ENCODE measurements at places on chromosomes 7 and 10.
A peak's percentile ranks its signal among the peaks of the same experiment; 100 is the strongest.

DNA sequence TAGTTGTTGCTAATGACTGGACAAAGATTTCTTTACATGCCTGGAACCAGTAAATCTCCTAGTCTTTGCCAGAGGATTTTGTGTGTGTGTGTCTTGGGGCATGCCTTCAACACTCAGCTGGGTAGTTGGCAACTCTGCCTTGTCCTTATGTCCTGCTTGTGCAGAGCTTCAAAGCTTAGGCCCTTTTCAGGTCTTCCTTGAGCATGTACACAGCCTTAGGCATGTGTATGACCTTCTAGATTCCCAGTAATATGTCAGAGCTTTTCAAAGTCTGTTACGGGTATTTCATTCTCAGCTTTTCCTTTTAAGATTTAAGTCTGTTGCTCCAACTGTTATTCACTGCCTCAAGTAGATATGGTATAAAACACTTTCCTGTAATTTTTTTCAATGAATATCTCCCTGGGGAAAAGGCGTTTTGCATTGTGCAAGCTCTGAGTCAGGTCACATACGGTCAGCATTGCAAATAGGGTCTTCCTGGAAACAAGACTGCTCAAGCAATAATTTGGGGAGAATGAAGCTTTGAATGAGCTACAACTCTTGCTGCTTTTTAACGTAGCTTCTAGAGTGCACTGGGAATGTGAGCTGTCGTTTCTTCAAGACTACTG is 25.5 kb downstream of the SHOC2 start:
- peak; percentile 65 for DNase-seq

- DNase-seq = no peak
Observed at GRCh38 chr7:31119249-31119648, 67.1 kb downstream of the ADCYAP1R1 start.

DNA sequence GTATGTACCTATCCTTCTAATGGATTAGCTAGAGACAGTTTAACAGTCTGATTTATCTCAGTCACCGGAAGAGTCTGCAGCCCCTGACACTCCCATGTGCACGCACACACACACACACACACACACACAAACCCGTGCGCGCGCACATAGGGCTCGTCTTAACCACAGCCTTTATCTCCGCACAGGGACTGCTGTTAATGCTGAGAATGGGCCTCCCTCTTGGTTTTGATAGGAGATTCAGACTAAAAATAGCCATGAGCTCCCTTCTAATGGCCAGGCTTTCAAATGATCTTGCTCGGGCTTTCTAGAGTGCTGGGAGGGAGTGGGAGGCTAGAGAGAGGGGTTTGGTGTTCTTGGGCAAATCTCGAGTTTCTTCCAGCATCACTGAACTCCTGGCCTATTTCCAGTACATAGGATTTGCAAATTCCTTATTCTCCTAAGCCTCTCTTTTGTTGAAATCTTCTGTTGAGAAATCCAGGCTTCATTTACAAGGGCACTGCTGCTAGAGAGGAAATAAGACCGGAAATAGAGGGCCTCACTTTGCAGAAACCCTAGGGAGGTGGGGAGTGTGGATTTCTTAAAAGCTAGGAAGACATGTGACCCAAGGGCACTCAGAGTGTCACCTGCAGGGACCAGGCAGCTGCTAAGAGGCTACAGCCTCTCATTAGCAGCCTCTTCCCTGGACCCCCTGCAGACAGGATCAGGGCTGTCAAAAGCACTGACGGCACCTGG is 2.4 kb downstream of the TMEM72 start:
- DNase-seq = no peak

- no peak for DNase-seq
Observed at GRCh38 chr7:2393706-2394105, 9.7 kb upstream of the CHST12 start.

DNA sequence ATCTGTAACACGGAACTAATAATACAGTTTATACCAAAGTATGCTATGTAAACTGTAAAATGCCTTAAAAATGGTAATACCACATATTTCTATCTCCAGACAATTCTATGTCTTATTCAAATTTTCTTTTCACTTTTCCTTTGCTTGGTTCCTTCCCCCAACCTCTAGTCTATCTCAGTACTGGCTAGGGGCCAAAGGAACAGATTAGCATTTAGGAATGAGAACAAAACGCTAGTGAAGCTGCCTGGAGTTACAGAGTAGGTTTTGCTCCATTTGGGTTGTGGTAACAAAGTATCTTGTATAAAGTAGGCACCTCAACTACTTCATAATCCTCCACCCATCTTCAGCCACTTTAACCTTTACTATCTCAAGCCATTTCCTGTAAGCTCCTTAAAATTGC is 94.1 kb downstream of the HBP1 start:
- DNase-seq = peak; percentile 6

DNA sequence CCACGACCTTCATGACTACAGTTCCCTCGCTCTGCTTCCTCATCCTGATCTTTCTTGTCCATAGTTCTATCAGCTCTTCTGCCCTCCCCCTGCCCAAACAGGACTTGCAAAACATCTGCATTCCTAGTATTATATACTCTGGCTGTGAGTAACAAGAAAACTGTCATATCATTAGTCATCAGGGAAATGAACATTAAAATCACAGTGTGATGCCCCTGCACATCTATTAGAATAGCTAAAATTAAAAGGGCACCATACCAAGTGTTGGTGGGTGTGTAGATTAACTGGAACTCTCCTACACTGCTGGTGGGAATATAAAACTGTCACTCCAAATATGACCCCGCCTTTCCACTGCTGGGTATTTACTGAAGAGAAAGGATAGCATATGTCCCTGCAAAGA is 141.8 kb downstream of the C7orf25 start:
- peak; percentile 70 for DNase-seq

DNA sequence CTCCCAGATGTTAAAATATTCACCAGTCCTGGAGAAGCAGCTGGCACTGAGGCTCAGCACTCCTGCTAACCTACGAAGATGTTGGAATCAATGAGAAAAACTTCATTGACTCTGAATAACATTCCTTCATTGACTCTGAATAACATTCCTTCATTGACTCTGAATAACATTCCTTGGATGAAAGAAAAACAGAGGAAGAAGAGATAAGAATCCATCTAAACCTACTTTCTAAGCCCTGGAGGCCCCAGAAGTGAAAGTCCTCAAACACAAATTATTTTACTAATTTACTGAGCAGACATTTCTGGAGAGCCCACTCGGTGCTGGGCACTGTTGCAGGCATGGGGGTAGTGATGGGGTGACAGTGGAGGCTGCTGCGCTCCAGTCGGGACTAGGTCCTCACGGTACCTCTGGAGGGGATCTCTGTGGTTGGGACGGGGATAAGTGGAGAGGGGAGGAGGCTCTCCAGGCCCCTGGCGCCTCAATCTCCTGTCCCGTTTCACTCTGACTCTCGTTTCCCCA is 254.1 kb downstream of the WDR37 start:
- DNase-seq = peak; percentile 50

GRCh38 chr7:45685619-45686240 is 111.6 kb downstream of the ADCY1 start:
- DNase-seq = no peak

GRCh38 chr10:114499116-114499515 is 94.8 kb upstream of the AFAP1L2 start:
- no peak for DNase-seq

GRCh38 chr10:98446151-98446660 is 529 bp downstream of the HPS1 start:
- DNase-seq = peak; percentile 36

GRCh38 chr7:20146451-20146850 is 70.7 kb downstream of the MACC1 start:
- DNase-seq = peak; percentile 40

GRCh38 chr7:94039368-94040035 is 35.3 kb upstream of the BET1 start:
- no peak for DNase-seq

- DNase-seq = peak; percentile 29
Observed at GRCh38 chr10:73065441-73065840, 31.2 kb downstream of the P4HA1 start.

- DNase-seq = no peak
Observed at GRCh38 chr7:149642589-149642988, 130.8 kb downstream of the ZNF467 start.

GRCh38 chr7:75639071-75639885 is 99.5 kb downstream of the HIP1 start:
- DNase-seq = peak; percentile 55

- no peak for DNase-seq
Observed at GRCh38 chr10:101816376-101816775, 1.9 kb downstream of the OGA start.

DNA sequence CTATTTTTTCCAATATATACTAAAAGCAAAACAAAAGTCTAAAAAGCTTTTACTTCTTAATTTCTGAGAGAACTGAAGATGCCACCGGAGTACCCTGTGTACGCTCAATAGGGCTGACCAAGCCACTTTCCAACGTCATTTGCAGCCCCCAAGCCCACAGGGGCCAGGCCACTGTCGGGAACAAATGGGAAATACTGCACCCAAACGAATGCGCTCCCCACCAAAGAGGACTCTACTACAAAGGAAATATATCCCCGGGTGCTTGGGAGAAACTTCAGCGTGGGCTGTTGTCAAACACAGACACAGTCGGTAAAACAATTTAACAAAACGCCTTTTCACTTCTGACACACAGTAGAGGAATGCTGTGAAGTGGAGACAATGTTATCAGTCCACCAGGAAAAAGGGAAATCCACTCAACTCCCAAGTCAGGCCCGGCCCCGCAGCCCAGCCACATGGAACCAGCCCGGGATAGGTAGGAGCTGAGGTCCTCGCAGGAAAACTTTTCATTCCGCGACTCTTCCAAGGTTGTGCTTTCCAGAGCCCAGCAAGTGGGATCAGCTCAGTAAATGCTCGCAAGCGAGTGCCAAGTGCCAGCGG is 1.4 kb downstream of the PARD3 start:
- peak; percentile 48 for DNase-seq

DNA sequence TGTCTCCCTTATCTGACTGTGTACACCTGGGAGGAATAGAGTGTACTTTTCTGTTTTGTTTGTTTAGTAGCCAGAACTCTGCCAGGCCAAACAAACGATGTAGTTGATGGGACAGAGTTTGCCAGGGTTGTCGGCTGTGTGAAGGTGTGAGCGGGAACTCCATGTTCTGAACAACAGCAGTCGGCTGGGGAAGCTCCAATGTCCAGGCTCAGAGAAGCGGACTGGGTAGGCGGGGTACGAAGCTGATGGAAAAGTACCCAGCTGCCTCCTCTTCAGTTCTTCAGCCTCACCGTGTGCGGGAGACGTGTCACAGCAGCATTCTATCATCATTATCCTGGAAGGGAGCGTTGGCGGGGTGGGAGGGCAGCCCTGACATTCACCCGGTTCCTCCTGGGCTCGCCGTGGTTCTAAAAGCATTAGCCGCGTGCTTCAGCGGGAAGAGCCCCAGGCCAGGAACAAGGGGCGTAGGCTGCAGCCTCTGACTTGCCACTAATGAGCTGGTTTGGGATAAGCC is 52.9 kb downstream of the PFKFB3 start:
- no peak for DNase-seq

GRCh38 chr10:80460399-80461207 is 6.5 kb downstream of the TSPAN14 start:
- peak; percentile 57 for DNase-seq

DNA sequence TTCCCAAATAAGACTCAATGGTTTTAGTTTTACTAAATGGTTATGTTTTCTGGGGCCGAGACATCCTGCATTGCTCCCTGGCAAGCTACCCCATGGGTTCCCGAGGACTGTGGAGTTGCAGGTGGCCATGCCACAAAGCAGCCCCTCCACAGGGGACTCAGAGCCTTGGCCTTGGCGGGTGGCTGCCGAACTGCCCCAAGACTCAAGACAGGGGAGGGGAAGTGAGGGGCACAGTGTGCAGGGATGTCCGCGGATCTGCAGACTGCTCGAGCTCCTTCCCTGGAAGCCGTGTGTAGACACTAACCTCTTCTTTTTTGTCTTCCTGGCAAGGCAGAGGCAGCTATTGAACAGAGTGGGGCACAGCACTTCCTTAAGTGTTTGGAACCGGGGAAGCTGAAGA is 154.6 kb downstream of the EBF3 start:
- DNase-seq = no peak

DNA sequence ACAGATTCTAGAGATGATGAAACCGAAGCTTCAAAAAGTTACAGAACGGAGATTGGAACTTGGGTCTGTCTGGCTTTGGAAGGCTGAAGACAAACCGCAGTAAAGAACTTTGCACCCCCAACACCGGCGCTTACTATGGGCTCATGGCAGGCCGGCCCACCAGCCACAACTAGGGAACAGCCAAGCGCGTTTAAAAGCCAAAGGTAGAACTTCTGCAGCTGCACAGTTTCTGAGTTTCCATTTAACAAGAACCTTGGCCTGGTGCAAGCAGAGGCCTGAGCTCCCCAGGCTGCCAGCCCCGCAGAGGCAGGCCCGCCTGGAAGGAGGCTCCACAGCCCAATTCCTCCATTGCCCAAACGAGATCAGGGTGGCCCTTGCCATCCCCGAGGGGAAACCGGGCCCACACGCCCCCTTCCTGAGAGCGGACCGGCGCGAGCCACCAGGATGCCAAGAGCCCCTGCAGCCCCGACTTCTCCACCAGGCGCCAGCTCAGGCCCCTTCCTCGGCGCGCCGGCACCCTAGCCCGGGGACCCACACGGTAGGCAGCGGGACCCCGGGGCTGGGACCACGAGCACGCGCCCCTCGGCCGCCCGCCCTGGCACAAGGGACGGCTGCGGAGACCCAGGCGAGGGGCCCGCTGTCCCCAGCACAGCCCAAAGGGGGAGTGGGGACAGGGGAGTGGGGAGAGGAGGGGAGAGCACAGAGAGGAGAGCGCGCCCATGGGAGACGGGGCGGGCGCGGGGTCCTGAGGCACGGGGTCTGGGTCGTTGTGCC is 566 bp downstream of the MAD1L1 start:
- no peak for DNase-seq

GRCh38 chr7:85160223-85160622 is 26.6 kb downstream of the SEMA3D start:
- DNase-seq = peak; percentile 37

DNA sequence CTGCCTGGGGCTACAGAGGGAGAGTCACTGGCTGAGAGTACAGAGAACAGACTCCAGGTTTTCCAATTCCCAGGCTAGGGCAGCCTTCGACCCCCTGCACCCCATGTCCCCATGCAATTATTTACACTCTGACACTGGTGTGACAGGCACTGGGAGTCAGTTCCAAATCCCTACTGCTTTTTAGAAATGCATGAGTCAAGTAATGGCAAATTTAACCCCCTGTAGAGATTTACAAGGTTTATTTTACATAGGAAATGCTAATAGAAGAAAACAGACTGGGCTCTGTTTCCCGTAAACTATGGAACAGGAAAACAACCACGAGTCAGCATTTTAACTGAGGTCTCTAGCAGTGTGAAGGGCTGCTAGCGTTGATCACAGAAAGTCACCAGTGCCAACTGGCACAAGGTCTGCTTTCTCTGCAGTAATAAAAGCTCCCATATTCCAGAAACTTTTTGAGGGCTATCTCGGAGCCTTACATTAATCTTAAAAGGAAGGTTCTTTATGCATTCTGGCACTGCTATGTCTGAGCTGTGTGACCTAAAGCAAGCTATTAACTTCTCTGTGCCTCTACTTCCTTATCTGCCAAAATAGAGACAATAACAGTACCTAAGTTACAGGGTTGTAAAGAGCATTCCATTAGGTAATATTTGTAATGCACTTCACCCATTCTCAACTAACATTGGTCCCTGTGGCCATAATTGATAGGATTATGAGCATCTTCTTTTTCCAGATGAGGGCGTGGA is 28.2 kb downstream of the NOD1 start:
- no peak for DNase-seq
